ENCODE measurements at places on chromosomes 2 and 18. TPM values are rescaled to one million over a fixed set of nuclear protein-coding genes. Genes with fewer than 3 reads are reported as not detected.
A peak's percentile ranks its signal among the peaks of the same experiment; 100 is the strongest.

Gene CELF4
- not detected for total RNA-seq

Gene VWC2L
- total RNA-seq, result not detected

Gene PDCD1
- not detected for total RNA-seq

Gene DOK6
- total RNA-seq, result 2.1 TPM

Gene CNTNAP5
- total RNA-seq, result not detected

Gene UGT1A5
- not detected for total RNA-seq

Gene SERPINB12
- total RNA-seq, result not detected

Gene PPM1G
- total RNA-seq, result 146 TPM

Gene GCKR
- total RNA-seq, result 4.5 TPM

Gene C2orf78
- total RNA-seq, result not detected

GRCh38 chr2:21449881-21450280 is 326.1 kb downstream of the TDRD15 start:
- DNase-seq, result no peak

DNA sequence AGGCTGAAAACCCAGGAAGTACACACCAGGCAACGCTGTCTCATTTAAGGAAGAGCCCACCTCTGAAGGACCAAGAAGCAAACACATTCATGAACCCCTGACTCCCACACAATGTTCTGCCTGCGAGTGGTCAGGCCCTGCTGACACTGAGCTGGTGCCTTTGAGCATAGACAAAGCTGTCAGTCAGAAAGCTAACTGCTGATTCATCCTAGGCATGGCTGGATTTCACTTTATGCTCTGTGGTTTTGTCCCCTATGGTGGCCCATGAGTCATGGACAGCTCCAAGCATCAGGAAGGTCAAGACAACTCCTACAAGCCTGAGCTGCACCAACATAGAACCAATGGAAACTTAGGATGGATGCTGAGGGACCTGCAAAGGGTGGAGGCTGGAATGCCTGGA is 78.9 kb downstream of the UXS1 start:
- DNase-seq, result peak; percentile 20

DNA sequence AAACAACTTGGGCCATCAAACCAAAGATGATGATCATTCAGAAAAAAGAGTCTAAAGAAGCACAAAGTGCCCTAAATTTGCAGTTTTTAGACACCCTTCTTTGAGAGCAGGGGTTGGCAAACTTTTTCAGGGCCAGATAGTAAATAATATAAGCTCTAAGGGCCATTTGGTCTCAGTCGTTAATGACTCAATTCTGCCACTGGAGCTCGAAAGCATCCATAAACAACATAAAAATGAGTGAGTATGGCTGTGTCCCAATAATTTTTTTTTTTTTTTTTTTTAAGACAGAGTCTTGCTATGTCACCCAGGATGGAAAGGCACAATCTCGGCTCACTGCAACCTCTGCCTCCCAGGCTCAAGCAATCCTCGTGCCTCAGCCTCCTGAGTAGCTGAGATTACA is 152.3 kb downstream of the DTNB start:
- no peak for DNase-seq

DNA sequence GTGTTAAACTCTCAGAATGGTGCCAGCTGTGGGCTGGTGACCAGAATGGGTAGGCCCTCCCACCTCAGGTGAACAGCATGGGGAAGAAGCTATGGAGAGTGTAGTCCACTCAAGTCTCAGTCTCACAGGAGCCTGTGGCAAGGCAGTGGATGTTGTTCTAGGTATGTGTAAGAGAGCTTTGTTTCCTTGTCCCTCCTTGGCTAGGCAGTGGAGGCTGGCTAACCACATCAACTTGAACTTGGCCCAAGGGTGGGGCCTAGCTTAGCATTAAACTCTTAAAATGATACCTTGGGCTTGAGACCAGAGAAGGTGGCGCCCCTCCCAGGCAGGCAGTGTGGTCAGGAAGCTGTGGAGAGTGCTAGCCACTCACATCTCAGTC is 53.2 kb upstream of the SLC4A10 start:
- DNase-seq, result no peak

GRCh38 chr2:84741182-84741822 is 139.6 kb downstream of the TRABD2A start:
- peak; percentile 8 for DNase-seq

DNA sequence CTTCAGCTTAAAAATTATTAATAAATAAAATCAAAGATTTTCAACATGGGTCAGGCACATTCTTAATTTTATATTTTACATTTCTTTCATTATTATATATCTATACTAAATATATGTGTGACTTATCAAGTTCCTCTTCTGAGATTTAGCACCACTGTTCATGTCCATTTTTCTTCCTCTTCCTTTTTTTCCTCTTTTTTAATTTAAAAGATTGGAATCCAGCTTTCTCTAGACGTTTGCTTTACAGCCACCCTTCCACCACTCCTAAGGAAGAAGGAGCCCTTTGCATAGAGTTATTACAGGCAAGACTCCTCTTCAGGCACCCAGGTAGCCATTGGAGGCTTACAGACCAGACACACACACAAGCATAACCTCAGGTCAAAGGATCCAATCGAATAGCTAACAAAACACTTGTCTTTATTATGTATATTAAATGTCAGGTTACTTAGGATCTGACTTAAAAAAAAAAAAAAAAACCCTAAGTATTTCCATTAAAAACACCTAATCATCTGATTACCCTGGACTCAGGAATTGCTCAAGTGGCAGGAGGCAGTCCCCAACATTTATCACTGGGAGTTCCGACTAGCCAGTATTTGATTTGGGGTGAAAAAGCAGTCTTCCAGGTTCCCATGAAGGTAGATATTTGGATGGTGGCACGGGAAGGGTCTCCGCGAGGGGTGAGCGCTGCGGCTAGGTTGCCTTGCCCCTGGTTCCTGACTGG is 2.4 kb upstream of the ZEB2 start:
- no peak for DNase-seq

GRCh38 chr2:109195193-109196045 is 66.4 kb downstream of the SH3RF3 start:
- peak; percentile 38 for DNase-seq

DNA sequence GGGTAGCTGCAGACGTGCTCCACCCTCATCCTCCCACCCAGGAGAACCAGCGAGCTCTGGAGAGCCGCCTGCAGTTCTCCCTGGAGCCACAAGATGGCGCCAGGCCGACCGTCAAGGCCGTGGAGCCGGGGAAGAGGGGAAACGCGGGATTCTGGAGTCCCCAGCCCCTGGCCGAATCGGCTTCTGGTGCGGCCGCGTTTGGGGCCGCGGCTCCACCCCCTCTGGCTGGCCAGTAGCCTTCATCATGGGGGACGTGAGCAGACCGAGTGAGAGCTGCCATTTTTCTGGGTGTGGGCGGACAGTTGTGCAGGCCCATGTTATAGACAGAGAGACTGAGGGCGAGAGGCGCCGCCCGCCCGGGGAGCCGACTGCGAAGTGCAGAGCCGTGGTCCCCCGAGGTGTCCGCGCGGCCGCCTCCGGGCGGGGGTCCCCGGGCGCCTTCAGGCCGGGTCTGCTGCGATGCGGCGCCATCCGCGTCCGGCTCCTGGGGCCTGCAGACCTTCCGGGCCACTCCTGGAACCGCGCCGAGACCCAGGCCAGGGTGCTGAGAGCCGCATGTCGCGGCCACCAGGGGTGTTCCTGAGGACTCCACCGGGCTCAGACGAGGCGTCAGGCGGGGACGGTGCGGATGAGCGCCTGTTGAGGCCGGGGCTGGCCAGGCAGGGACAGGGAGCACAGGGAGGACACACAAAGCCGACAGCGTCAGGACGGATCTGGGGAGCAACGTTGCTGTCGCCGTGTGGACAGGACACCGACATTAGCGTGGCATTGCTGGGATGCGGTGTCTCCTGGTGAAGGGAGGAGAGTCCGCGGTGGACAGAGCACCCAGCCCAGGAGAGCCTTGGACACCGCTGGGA is 418.2 kb upstream of the HS6ST1 start:
- DNase-seq, result peak; percentile 45

GRCh38 chr2:101750688-101751087 is 53.2 kb downstream of the MAP4K4 start:
- no peak for DNase-seq

GRCh38 chr2:12533337-12534005 is 183.3 kb upstream of the TRIB2 start:
- DNase-seq, result no peak

GRCh38 chr2:86336675-86337243 is 667 bp downstream of the REEP1 start:
- no peak for DNase-seq

DNA sequence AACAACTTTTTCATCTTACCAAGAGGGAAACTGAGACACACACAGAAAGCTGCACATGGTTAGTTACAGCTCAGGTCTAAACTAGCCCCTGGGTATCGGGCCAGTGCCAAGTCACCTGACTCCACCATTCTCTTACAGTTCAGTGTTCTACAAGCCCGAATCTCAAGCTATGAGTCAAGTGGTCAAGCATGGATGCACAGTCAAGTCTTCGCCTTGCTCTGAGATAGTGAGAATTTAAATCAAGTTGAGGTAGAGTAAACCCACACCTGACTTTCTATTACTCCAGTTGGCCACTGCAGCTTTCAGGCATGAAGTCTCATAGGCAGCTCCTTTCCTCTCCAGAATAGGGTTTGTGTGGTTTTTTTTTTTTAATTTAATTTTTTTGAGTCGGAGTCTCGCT is 34.5 kb upstream of the ARL5A start:
- DNase-seq, result no peak

- DNase-seq, result no peak
These were observed 13.6 kb downstream of the CRIM1 start for GRCh38 chr2:36369163-36369562.

DNA sequence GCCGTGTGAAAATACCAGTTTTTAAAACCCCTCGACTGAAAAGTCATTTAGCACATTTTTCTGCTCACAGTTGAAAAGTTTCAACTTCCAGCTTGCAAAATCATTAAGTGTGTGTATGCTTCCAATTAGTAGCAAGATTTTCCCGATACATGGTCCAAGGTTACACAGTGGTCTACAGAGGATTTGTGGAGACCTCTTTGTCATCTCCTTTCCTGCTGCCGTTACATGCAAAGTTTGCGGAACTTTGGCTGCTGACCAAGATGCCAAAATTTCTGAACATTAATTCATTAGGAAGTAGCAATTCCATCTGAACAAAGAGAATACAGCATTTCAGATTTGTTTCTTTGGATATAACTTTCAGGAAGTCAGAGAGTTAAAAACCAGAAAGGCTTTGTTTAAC is 474.6 kb downstream of the PLCL1 start:
- no peak for DNase-seq

- DNase-seq, result no peak
These were observed 135.0 kb upstream of the ARL4C start for GRCh38 chr2:234631646-234632514.

DNA sequence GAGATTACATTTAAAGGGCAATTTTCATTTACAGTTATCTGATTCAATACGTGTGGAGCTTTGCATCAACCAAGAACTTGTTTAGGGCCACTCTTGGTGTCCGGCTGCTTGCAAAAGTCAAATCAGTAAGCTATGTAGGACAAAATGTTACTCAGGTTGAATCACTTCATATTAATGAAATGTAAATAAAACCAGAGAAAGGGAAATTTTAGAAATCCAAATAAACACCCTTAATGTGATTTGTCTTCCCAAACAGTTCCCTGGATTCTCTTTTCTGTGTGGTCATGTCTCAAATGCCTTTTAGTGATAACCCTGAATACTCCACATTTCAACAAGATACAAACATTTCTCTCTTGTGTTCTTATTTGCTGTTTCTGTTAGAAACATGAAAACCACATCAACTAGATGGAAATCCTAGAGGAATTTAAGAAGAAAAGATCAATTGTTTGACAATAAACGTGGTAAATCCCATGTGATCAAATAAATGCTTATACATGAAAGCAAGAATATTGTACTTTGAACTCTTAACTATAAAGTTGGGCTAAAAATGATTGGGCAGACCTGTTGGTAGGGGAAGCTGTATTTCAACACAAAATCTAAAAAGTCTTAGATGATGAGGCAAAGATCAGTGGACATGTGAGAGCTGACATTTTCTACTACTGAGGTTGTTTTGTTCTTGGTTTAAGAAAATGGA is 101.3 kb downstream of the CDC42EP3 start:
- DNase-seq, result peak; percentile 67

DNA sequence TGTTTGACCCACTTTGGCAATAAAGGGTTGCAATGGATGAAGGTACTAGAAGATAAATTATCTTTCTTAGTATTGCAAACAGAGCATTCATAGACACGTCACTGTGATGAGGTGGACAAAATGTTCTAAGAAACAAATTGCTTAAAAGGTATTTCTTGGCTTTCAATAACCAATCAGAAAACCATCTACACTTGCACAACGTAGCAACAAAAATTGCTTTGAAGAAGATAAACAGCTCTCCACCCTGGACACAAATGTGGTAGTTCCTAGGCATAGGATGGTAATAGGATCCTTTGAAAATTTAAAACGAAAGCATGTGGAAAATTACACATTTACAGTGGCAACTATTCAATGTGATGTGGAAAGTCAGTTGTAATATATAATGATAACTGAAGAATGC is 439.9 kb upstream of the ETAA1 start:
- DNase-seq, result peak; percentile 51

DNA sequence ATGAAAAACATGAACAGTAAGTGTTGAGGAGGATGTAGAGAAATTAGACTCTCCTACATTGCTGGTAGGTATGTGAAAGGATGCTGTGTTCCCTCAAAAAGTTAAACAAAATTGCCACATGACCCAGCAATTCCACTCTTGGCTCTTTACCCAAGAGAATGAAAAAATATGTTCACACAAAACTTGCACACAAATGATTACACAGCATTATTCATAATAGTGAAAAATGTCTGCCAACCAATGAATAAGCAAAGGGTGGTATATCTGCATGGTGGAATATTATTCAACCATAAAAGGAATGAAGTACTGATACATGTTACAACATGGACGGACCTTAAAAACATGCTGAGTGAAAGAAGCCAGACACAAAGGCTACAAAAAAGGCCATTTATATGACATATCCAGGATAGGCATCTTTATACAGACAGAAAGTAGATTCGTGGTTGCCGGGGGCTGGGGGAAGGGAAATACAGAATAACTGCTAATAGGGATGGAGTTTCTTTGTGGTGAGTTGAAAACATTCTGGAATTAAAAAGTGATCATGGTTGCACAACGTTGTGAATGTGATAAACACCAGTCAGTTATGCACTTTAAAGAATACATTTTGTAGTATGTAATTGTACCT is 85.4 kb upstream of the MYO3B start:
- peak; percentile 27 for DNase-seq

DNA sequence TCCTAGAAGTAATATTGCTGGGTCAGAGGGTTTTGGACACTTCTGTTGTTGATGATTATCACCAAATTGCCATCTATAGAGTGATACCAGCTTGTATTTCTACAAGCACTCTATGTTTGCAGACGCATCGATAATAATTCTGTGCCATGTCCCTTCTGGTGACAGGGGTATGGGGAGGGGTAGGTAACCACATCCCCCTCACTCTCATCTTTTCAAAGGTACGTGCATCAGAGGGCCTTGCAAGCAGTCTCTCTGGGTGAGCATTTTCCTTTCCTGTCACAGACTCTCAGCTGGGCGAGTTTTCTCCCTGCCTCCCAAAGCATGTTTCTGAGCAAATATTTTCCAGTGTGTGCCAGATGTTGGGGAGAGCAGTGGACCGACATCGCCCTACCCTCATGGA is 98.0 kb downstream of the SMAD7 start:
- DNase-seq, result no peak

- peak; percentile 80 for DNase-seq
These were observed 4.0 kb upstream of the RMC1 start for GRCh38 chr18:23499291-23499781.

- no peak for DNase-seq
These were observed 259.5 kb downstream of the EPHA4 start for GRCh38 chr2:221312634-221313033.

All from fibroblast of the aortic adventitia (primary cell).